ENCODE measurements at places on chromosomes 1 and 21.

GRCh38 chr1:61892977-61893376 lies 150.7 kb downstream of the PATJ start:
- no peak for DNase-seq

- no peak for DNase-seq
These were observed 23.5 kb upstream of the TSPEAR start for GRCh38 chr21:44734841-44735240.

DNA sequence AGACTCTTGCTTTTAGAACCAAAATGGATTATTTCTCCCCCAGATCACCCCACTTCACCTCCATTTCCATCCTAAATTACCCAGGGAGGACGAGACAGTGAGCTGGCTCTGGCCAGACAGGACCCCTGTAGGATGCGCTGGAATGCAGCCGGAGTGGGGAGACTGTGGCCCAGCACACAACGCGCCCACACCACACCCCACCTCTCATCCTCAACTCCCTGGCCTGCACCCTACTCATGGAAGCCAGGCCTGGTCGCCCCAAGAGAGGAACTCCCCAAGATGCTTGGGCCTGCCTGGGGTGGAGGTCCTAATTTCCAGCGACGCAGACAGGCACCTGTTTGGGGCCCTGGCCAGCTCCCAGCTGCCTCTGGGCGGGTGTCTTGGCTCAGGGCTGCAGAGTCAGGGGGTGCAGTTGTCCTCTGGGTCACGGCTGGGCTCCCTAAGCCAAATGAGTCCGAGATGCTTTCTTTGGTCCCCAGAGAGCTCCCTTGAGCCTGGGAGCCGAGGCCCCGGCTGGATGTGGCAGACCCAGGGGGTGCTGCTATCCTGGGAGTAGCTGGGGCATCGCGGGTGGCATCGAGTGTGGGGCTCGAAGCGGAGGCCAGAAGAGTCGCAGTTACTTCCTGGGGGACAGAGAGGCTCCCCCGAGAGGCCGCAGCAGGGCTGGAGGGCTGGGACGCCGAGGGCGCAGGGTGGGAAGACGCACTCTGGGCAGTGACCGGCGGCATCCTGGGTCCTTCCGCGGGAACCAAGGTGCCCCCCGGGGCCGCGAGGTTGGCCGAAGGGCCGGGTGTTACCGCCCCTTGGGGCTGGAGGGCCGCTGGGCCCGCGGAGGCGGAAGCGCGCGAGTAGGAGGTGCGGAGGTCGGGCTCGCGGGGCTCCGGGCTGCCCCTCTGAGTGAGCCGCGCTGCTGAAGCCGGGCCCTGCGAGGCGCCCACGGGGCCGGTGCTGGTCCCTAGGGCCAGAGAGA lies 10.4 kb downstream of the CLEC20A start:
- DNase-seq, result peak; percentile 24

DNA sequence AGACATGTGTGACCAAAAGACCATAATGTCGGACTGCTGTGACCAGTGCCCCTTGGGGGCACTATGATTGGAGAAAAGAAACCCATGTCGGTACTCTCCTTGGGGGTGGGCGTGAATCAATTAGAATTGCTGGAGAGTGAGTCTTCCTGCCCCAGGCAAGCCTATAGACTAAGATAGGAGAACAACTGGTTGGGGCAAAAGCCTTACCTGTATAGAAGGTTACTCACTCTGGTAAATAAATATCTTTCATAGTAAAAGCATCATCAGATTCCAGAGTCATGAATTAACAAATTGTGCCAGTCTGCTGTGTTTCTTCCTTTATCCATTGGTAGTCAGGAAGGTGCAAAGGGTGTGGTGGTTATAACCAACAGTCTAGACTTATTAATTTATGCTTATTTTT lies 2.9 kb upstream of the PTGFRN start:
- no peak for DNase-seq

GRCh38 chr1:151478140-151478812 lies 19.0 kb upstream of the POGZ start:
- DNase-seq, result no peak

DNA sequence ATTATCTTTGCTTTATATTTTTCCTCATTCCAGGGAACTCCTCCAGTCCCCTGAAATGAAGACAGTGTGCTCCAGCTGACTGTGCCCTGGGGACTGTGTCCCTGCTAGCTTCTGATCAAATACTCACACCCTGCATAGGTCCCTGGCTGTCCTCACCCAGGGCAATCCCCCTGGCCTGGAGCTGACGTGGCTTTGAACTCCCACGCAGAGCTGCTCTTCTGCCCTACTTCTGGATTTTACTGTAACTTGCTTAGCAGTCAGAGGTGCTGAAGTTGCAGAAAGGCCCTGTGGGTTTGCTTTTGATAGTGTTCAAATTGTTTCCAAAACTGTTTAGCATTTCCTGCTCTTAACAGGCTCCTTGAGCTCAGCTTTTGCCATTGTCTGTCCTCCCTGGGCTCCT lies 186.5 kb downstream of the FASLG start:
- no peak for DNase-seq

DNA sequence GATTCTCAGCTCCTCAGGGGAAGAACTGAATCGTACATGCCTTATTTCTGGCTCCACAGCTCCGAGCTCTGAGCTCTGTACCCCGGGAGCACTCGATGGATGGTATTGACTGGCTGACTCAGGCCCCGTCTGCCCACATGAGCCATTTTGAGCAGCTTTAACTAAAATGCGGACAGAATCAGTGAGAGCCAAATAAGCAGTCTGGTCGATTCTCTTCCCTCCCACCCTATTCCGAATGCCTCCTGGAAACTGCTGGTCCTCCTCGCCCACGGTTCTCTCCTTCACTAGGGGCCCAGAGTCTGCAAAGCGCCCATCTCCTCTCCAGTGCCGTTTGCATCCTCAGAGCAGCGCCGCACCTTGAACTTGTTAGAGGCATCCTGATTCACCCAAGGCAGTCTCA lies 125.9 kb upstream of the IRF2BP2 start:
- DNase-seq, result no peak

- DNase-seq, result no peak
These were observed 120.9 kb upstream of the COL6A1 start for GRCh38 chr21:45860493-45861155.

GRCh38 chr1:100459358-100460114 lies 78.4 kb upstream of the GPR88 start:
- DNase-seq, result peak; percentile 92

DNA sequence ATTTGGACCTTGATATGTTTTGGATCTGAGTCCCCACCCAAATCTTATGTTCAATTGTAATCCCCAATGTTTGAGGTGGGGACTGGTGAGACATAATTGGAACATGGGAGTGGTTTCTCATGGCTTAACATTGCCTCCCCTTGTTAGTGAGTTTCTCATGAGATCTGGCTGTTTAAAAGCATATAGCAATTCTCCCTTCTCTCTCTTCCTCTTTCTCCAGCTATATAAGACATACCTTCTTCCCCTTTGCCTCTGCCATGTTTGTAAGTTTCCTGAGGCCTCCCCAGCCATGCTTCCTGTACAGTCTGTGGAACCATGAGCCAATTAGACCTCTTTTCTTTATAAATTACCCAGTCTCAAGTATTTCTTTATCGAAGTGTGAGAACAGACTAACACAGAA lies 692.4 kb downstream of the KCNT2 start:
- no peak for DNase-seq

DNA sequence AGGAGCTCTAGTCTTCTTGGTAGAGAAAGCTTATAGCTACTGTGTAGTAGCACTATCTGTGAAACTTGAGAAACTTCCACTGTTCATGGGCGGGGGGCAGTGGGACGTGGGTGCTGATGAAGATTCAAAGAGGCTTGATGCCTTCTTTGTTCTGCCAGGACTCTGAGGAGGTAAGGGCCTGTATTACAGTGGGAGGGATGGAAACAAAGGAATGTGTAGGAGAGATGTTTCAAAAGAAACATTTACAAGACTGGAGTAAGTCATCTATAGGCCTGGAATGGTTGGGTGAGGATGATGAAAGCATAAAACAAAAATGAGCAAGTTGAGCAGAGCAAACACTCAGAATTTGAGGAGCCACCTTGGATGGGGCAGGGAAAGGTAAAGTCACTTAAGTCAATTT lies 89.4 kb downstream of the C1orf21 start:
- DNase-seq, result no peak

- no peak for DNase-seq
These were observed 6.8 kb upstream of the C1QTNF12 start for GRCh38 chr1:1253314-1253713.

GRCh38 chr1:84433258-84434080 lies 35.2 kb downstream of the DNASE2B start:
- peak; percentile 89 for DNase-seq

DNA sequence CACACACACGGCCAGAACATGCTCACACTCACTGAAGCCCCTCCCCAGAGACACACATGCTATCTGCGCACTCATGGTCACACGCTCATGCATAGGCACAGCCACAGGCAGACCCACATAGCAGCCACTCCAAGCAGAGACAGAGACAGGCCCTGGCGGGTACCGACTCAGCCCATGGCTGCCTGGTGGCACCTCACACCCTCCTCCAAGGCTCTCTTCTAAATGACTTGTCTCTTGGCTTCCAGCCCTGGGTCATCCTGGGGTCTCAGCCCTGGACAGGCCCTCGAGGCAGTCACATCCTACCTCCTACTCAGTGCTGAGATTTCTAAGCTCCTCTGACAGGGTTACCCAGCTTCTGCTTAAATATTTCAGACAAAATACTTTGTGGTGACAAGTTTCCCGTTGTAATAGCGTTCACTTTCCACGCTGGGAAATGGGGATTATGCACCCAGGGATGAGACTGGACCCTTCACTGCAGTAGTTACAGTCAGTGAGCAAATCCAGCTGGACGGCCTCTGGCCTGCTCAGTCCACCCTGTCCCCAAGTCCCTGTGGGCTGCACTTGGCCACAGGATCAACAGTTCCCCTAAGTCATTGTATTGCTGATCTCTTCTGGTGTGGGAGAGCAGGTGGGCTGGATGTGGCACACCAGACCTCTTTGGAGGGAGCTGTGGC lies 2.9 kb upstream of the NFASC start:
- no peak for DNase-seq

DNA sequence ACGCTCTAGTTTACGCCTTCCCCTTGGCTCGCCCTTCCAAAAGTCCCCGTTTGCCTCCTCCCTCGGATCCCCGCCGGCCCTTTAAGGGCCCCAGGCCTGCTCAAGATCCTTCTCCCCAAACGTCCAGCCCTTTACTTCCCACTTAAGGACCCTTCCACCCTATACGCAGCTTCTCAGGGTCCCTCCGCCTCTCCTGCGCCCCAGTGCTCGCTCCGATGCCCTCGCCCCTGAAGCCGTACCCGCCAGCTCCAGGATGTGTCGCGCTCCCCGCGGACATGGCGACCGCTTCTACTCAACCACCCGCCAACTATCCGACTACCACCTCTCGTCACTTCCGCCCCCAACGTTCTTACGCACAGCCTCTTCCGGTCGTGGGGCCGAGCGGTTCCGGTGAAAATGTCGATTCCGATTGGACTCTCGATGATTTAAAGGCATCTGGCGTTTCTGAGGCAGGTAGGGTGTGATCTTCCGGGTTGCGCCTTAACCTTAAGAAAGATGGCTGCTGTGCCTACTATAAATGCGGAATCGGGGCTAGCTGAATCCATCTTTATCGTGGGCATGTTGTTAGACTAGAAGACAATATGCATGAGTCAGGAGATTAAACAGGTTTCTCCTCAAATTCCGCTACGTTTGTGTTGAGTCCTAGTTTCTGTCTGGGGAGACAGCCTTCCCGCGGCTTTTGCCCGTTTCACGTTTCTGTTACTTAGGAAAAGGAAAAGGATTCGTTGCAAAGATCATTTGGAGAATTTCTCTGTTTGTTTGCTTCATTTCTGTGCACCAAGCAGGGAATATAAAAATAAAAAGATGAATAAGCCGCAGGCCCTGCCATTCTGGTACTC lies at the start of gene KHDC4:
KHDC4 (minus strand) TSS at position 317 of the 839 bp plus-strand sequence; CDS start at position 277, 40 bp downstream.
- DNase-seq, result peak; percentile 99

All from eye (tissue), 1 donor.